ENCODE measurements at places on chromosomes 6 and 20.
A peak's percentile ranks its signal among the peaks of the same experiment; 100 is the strongest.

- H3K27me3 ChIP-seq: no peaks in the 10 kb centered on the region
- H3K36me3 ChIP-seq: no peaks in the 10 kb centered on the region
- no peak overlapping the region for H3K27ac ChIP-seq
- no peak overlapping the region for H3K4me3 ChIP-seq
These were observed 365.2 kb upstream of the JARID2 start for GRCh38 chr6:14880677-14881076.

DNA sequence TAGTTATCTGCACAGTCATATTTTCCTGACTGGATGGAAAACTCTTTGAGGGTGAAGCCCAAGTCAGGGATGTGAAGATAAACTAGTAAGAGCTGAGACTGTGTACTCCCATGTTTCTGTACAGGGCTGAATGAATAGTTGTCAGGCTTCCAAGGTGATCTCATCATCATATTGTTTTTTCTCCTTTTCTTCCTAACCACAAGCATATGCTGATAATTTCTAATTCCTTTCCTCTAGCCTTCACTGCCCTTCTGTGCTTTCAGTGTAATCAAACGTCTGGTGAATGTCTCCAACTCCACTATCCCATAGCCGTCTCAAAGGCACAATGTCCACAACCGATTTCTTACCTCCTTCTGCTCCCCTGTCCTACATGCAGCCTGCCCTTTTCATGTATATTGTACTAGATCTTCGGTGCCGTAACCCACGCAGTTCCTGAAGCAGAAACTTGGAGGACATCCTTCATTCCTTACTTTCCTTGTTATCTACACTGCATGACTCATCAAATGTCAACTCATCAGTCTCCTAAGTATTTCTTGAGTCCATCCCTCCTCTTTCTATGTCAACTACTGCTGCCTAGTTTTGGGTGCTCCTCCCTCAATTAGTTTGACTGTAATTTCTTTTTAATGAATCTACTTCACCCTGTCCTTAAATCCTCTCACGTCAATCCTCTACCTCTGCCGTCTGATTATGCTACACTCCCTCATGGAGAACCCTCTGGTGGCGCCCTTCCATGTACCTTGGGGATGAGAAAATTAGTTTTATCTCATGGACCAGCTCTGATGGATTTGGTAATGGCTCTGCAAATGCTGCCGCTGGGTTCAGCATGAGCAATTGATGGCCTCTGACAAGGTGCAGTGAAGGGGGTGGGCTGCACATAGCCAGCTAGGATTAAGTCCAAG is 21.9 kb downstream of the NCOA7 start:
- no peak overlapping the region for H3K27ac ChIP-seq
- no peak for DNase-seq
- H3K4me3 ChIP-seq: no peak overlapping the region
- peaks cover 36% of the 10 kb centered on the region for H3K4me1 ChIP-seq
- no peaks in the 10 kb centered on the region for H3K27me3 ChIP-seq

DNA sequence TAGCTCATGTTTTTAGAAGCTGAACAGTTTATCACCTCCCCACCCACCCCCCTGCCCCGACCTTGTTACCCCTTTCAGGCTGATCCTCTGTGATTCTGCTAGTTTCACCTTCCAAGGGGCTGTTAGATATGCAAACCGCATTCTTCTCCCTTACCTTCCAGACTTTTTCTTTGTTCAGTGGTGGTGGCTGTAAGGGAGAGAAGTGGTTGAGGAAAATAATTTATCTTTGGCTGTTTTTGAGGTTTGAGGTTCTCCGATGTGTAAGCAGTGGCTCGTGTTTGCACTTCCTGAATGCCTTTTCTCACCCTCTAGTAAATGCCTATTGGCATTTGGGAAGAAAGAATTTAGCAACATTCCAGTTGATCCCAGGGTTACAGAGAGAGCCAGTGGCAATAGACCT is 69.4 kb upstream of the KCNG1 start:
- H3K27ac ChIP-seq: no peak overlapping the region
- H3K4me3 ChIP-seq: no peak overlapping the region
- DNase-seq: no peak
- no peaks in the 10 kb centered on the region for H3K4me1 ChIP-seq
- peaks cover 10% of the 10 kb centered on the region for H3K27me3 ChIP-seq

- H3K36me3 ChIP-seq: no peaks in the 10 kb centered on the region
- DNase-seq: no peak
- H3K4me1 ChIP-seq: no peaks in the 10 kb centered on the region
- no peak overlapping the region for H3K27ac ChIP-seq
These were observed 328.2 kb upstream of the JAG1 start for GRCh38 chr20:11001764-11002540.

DNA sequence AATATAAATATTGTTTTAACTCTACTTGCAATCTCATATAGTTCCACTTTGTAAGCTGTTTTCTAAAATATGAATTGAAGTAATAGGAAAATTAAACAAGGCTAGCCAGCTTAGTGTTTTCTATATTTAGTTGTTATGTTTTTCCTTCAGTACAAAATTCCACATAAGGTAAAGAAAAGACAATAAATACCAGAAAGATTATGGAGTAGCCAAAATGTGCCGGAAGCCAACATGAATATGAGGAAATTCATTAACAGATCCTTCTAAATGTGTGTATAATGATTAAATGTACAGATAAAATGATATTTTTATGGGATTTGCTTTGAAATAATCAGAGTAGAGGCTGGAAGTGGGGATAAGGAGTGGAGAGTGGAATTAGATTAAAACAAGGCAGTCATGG is 52.5 kb upstream of the COL21A1 start:
- no peaks in the 10 kb centered on the region for H3K4me1 ChIP-seq
- no peaks in the 10 kb centered on the region for H3K36me3 ChIP-seq
- no peaks in the 10 kb centered on the region for H3K27me3 ChIP-seq
- DNase-seq: no peak

DNA sequence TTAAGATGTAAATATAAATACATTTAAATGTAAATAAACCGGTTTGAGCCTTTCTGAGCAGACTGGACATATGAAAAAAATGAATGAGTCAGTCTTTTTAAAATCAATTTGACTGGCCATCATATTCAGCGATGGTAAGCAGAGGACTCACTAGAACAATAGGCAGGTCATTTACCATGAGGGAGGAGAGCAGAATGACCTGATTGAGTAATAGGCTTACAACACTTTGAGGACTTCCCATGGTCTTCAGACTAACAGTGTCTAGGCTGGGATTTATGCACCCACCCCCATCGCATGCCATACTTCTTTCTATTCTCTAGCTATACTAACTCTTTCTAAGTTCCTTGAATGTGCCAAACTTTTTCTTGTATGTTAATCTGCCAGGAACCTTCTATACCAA is 241.9 kb upstream of the RAB32 start:
- no peak overlapping the region for H3K4me3 ChIP-seq
- no peaks in the 10 kb centered on the region for H3K4me1 ChIP-seq
- H3K27ac ChIP-seq: no peak overlapping the region
- no peaks in the 10 kb centered on the region for H3K36me3 ChIP-seq
- no peaks in the 10 kb centered on the region for H3K27me3 ChIP-seq

DNA sequence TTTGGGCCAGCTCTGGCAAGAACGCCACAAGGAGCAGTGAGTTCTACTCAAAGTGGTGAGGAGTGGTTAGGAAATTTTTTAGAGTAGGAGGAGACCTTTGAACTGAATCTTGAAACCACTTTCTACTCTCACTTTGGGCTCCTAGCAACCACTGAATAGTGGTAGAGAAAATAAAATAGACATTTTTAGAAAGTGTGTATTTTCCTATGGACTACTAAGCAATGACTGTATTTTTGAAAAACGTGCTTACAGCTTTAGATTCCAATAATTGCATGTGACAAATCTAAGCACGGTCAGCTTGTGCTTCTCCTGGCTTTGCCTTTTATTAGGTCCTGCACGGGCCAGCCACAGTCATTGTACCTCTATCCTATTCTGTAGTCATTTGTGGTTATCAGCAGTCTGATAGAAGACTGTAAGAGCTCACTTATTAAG is 8.7 kb upstream of the IFNGR1 start:
- no peaks in the 10 kb centered on the region for H3K27me3 ChIP-seq
- no peak for DNase-seq
- H3K36me3 ChIP-seq: no peaks in the 10 kb centered on the region
- H3K4me3 ChIP-seq: no peak overlapping the region
- H3K27ac ChIP-seq: no peak overlapping the region

- H3K27me3 ChIP-seq: peaks cover 2% of the 10 kb centered on the region
- H3K4me3 ChIP-seq: no peak overlapping the region
- H3K4me1 ChIP-seq: no peaks in the 10 kb centered on the region
- H3K36me3 ChIP-seq: no peaks in the 10 kb centered on the region
- no peak overlapping the region for H3K27ac ChIP-seq
These were observed 82.3 kb upstream of the CD83 start for GRCh38 chr6:14035071-14035847.

DNA sequence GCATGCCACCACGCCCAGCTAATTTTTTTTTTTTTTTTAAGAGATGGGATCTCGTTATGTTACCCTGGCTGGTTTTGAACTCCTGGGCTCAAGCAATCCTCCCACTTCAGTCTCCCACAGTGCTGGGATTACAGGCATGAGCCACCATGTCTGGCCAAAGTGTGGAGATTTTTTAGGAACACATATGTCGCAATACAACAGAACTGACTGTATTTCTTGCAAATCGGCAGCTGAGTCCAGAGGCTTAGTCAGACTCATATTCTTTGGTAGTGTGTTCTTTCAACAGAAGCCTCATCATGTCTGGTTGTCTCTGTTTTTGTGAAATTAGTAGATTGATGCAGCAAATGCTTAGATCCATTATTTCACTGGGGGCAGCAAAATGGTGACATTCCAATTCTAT is 23.9 kb upstream of the CD164 start:
- H3K4me1 ChIP-seq: no peaks in the 10 kb centered on the region
- no peak overlapping the region for H3K4me3 ChIP-seq
- no peak overlapping the region for H3K27ac ChIP-seq
- no peaks in the 10 kb centered on the region for H3K27me3 ChIP-seq
- no peaks in the 10 kb centered on the region for H3K36me3 ChIP-seq

GRCh38 chr6:167558246-167559177 is 233.6 kb downstream of the TTLL2 start:
- peaks cover 28% of the 10 kb centered on the region for H3K4me1 ChIP-seq
- peak overlapping the region; percentile 51 for H3K27ac ChIP-seq
- H3K4me3 ChIP-seq: no peak overlapping the region
- no peaks in the 10 kb centered on the region for H3K36me3 ChIP-seq
- no peak for DNase-seq

- H3K36me3 ChIP-seq: no peaks in the 10 kb centered on the region
- H3K4me3 ChIP-seq: no peak overlapping the region
- H3K4me1 ChIP-seq: no peaks in the 10 kb centered on the region
- H3K27me3 ChIP-seq: no peaks in the 10 kb centered on the region
These were observed 428.8 kb upstream of the ARID1B start for GRCh38 chr6:156348424-156348823.

- DNase-seq: peak; percentile 70
- H3K36me3 ChIP-seq: no peaks in the 10 kb centered on the region
- H3K4me1 ChIP-seq: no peaks in the 10 kb centered on the region
- H3K27me3 ChIP-seq: peaks cover 12% of the 10 kb centered on the region
- H3K27ac ChIP-seq: no peak overlapping the region
These were observed 89.1 kb upstream of the PHACTR3 start for GRCh38 chr20:59515013-59515905.

GRCh38 chr6:12293931-12294807 is 4.0 kb downstream of the EDN1 start:
- no peak overlapping the region for H3K4me3 ChIP-seq
- H3K27ac ChIP-seq: no peak overlapping the region
- H3K4me1 ChIP-seq: peaks cover 14% of the 10 kb centered on the region

- DNase-seq: no peak
- peaks cover 3% of the 10 kb centered on the region for H3K27me3 ChIP-seq
- no peaks in the 10 kb centered on the region for H3K4me1 ChIP-seq
- no peak overlapping the region for H3K27ac ChIP-seq
These were observed 145.7 kb downstream of the KHDC1L start for GRCh38 chr6:73079611-73079955.

- no peaks in the 10 kb centered on the region for H3K4me1 ChIP-seq
- DNase-seq: no peak
- H3K27me3 ChIP-seq: no peaks in the 10 kb centered on the region
- H3K36me3 ChIP-seq: no peaks in the 10 kb centered on the region
- no peak overlapping the region for H3K27ac ChIP-seq
These were observed 67.7 kb downstream of the LAMP5 start for GRCh38 chr20:9582137-9582536.

DNA sequence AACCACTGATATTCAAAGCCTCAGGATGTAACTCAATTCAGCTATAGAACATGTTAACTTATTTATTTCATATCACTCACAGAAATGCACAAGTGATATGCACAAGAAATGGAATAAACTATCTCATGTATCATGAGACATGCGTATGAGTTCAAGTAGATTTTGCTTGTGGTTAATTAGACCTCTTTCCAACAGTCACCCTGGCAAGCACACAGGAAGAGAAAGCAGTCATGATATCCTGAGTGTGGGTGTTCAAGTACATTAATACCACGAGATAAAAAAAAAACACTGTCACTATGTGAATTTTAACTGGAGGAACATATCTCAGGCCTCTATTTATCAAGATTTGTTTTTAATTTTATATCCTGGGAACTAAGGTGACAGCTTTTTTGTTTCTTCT is 64.2 kb downstream of the LAMP5 start:
- DNase-seq: no peak
- no peak overlapping the region for H3K27ac ChIP-seq
- no peaks in the 10 kb centered on the region for H3K36me3 ChIP-seq
- no peaks in the 10 kb centered on the region for H3K27me3 ChIP-seq

GRCh38 chr6:33566182-33567084 is 13.6 kb downstream of the BAK1 start:
- no peak for DNase-seq
- H3K36me3 ChIP-seq: no peaks in the 10 kb centered on the region
- no peaks in the 10 kb centered on the region for H3K4me1 ChIP-seq
- no peak overlapping the region for H3K4me3 ChIP-seq
- no peaks in the 10 kb centered on the region for H3K27me3 ChIP-seq

- H3K4me3 ChIP-seq: no peak overlapping the region
- H3K4me1 ChIP-seq: no peaks in the 10 kb centered on the region
- no peak for DNase-seq
- H3K36me3 ChIP-seq: peaks cover 1% of the 10 kb centered on the region
These were observed 193.3 kb downstream of the UTRN start for GRCh38 chr6:144478483-144478882.

- no peak overlapping the region for H3K4me3 ChIP-seq
- no peak for DNase-seq
- no peak overlapping the region for H3K27ac ChIP-seq
- H3K4me1 ChIP-seq: no peaks in the 10 kb centered on the region
These were observed 97.5 kb upstream of the ZBTB24 start for GRCh38 chr6:109580519-109580918.

- H3K27ac ChIP-seq: peak overlapping the region; percentile 89
- no peak for DNase-seq
- peak overlapping the region; percentile 98 for H3K4me3 ChIP-seq
- H3K27me3 ChIP-seq: no peaks in the 10 kb centered on the region
- no peaks in the 10 kb centered on the region for H3K36me3 ChIP-seq
These were observed 563 bp downstream of the MGME1 start for GRCh38 chr20:17969278-17969883.

DNA sequence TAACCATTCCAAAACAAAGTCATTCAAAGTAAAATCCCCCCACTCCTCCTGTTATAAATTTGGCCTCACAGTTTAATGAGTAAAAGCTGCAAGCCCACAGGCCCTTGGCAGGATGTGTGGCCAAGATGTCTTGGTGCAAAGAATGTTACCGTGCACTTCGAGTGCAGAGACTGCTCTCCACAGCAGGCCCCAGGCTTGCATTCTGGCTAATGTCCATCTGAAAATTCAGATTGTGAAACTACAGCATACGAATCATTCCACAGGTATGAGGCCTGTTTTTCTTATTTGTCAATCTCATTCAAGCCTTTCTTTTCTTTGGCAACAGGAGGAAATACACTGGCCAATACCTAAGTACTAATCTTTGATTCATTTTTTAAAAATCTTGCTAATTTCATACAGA is 7.1 kb downstream of the RPS6KA2 start:
- no peak overlapping the region for H3K27ac ChIP-seq
- H3K4me1 ChIP-seq: peaks cover 6% of the 10 kb centered on the region
- no peaks in the 10 kb centered on the region for H3K27me3 ChIP-seq
- no peak overlapping the region for H3K4me3 ChIP-seq
- no peak for DNase-seq
